ENCODE measurements at places on chromosomes 16 and 17.
A peak's percentile ranks its signal among the peaks of the same experiment; 100 is the strongest.

GRCh38 chr16:80002261-80002660 lies 401.7 kb upstream of the MAF start:
- H3K4me1 ChIP-seq = no peaks in the 10 kb centered on the region
- H3K4me3 ChIP-seq = no peak overlapping the region
- no peak overlapping the region for H3K27ac ChIP-seq

DNA sequence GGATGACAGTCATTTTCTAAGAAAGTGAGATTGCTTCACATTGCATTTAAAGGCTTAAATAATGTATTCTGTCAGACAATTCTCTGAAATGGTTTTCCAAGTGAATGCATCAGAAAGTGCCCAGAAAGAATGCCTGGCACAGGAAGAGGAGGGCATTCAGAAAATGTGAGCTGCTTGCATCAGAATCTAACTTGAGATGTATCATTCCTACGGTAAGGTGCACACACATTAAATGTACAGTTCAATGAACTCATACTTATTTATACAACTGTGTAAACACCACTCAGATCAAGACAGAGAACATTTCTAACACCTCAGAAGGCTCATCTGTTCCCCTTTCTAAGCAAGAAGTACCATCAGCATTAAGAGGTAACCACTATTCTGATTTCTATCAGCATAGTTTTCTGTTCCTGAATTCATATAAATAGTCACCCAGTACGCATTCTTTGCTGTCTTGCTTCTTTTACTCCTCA lies 638.0 kb downstream of the MAF start:
- H3K27me3 ChIP-seq = no peaks in the 10 kb centered on the region
- no peak overlapping the region for H3K4me3 ChIP-seq
- no peak overlapping the region for H3K27ac ChIP-seq
- DNase-seq = no peak

- H3K4me3 ChIP-seq = peak overlapping the region; percentile 80
- no peak for DNase-seq
- H3K36me3 ChIP-seq = no peaks in the 10 kb centered on the region
- H3K4me1 ChIP-seq = peaks cover 6% of the 10 kb centered on the region
- H3K27me3 ChIP-seq = peaks cover 12% of the 10 kb centered on the region
These were observed 1.5 kb upstream of the CLDN7 start for GRCh38 chr17:7263801-7264078.

GRCh38 chr16:57049678-57050077 lies 42.7 kb upstream of the CPNE2 start:
- no peak overlapping the region for H3K4me3 ChIP-seq
- H3K27ac ChIP-seq = no peak overlapping the region
- DNase-seq = no peak

GRCh38 chr17:14052886-14053615 lies 16.3 kb upstream of the COX10 start:
- no peaks in the 10 kb centered on the region for H3K4me1 ChIP-seq
- DNase-seq = no peak
- H3K36me3 ChIP-seq = no peaks in the 10 kb centered on the region
- no peaks in the 10 kb centered on the region for H3K27me3 ChIP-seq
- H3K4me3 ChIP-seq = no peak overlapping the region
- H3K27ac ChIP-seq = no peak overlapping the region

DNA sequence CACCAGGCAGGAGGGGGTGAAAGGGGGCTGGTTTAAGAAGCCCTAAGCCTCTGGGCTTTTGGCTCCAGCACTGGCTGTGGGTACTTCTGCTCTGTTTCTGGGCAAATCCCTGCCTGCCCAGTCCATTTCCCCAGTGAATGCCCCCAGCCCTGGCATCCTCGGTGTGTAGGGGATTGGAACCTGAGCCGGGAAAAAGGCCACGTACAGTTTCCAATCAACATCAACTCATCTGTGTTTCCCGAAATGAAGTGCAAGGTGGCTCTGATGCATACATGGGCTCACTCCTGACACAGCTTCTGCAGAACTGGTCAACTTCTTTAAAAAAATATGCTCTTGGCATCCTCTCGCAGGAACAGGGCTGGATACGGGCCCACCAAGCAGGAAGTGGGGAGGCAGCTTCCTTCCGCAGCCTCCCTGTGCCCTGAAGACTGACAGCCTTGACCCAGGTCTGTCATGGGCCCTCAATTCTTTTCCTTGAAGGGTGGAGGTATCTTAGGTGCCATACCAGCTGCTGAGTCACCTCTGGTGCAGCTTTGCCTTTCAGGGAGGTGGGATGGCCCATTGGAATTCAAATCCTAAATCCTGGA lies 73.3 kb downstream of the N4BP1 start:
- H3K27me3 ChIP-seq = no peaks in the 10 kb centered on the region
- DNase-seq = no peak
- no peak overlapping the region for H3K4me3 ChIP-seq
- no peaks in the 10 kb centered on the region for H3K36me3 ChIP-seq
- peaks cover 36% of the 10 kb centered on the region for H3K4me1 ChIP-seq
- peak overlapping the region; percentile 94 for H3K27ac ChIP-seq

GRCh38 chr17:69898601-69899000 lies 176.4 kb upstream of the KCNJ16 start:
- no peaks in the 10 kb centered on the region for H3K36me3 ChIP-seq
- no peaks in the 10 kb centered on the region for H3K4me1 ChIP-seq
- H3K27ac ChIP-seq = no peak overlapping the region
- H3K4me3 ChIP-seq = no peak overlapping the region

GRCh38 chr16:81237282-81237681 lies 1.2 kb upstream of the BCO1 start:
- H3K36me3 ChIP-seq = no peaks in the 10 kb centered on the region
- peak; percentile 66 for DNase-seq
- H3K4me1 ChIP-seq = no peaks in the 10 kb centered on the region
- H3K4me3 ChIP-seq = no peak overlapping the region
- no peaks in the 10 kb centered on the region for H3K27me3 ChIP-seq

- no peaks in the 10 kb centered on the region for H3K36me3 ChIP-seq
- no peaks in the 10 kb centered on the region for H3K27me3 ChIP-seq
- H3K4me3 ChIP-seq = no peak overlapping the region
- no peak for DNase-seq
- H3K27ac ChIP-seq = peak overlapping the region; percentile 83
- peaks cover 8% of the 10 kb centered on the region for H3K4me1 ChIP-seq
These were observed 4.6 kb downstream of the COL1A1 start for GRCh38 chr17:50196826-50197225.

- H3K27ac ChIP-seq = no peak overlapping the region
- no peak overlapping the region for H3K4me3 ChIP-seq
- H3K36me3 ChIP-seq = no peaks in the 10 kb centered on the region
- no peaks in the 10 kb centered on the region for H3K4me1 ChIP-seq
- DNase-seq = no peak
These were observed 659.9 kb upstream of the SOX9 start for GRCh38 chr17:71460943-71461342.

DNA sequence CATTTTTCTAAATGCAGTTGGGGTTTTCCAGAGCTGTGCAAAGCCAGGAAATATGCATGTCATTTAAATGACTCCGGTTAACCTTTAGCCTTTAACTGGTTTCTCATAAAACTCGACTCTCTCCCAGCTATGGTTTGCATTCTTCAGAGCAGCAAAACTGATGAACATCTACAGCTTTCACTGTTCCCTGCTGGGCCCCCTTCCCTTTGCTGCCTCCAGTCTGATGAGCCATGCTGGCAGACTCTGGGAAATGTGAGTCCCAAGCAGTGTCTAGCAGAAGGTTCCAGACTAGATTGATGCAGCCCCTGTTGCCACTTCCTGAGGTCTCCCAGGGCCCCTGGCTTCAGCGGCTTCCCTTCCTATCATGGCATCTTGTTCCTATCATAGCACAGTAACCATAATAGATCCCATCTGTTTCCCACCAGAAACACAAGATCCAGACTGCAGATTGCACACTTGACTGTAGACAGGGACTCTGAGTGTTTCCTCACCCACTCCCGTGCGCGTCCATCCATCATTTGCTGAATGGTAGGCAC lies 135.4 kb downstream of the CLEC16A start:
- DNase-seq = no peak
- H3K27me3 ChIP-seq = no peaks in the 10 kb centered on the region
- H3K36me3 ChIP-seq = no peaks in the 10 kb centered on the region
- no peaks in the 10 kb centered on the region for H3K4me1 ChIP-seq
- H3K27ac ChIP-seq = peak overlapping the region; percentile 46

GRCh38 chr17:3965118-3965800 lies 1.0 kb upstream of the ATP2A3 start:
- H3K4me1 ChIP-seq = no peaks in the 10 kb centered on the region
- no peaks in the 10 kb centered on the region for H3K36me3 ChIP-seq

GRCh38 chr16:49921791-49922456 lies 66.0 kb upstream of the ZNF423 start:
- no peak overlapping the region for H3K27ac ChIP-seq
- H3K4me3 ChIP-seq = no peak overlapping the region
- no peaks in the 10 kb centered on the region for H3K4me1 ChIP-seq
- no peaks in the 10 kb centered on the region for H3K36me3 ChIP-seq

- no peaks in the 10 kb centered on the region for H3K36me3 ChIP-seq
- H3K27me3 ChIP-seq = no peaks in the 10 kb centered on the region
- no peak for DNase-seq
These were observed 25.1 kb upstream of the ITGA2B start for GRCh38 chr17:44414394-44415155.

- H3K27me3 ChIP-seq = no peaks in the 10 kb centered on the region
- no peaks in the 10 kb centered on the region for H3K36me3 ChIP-seq
- no peak overlapping the region for H3K27ac ChIP-seq
- DNase-seq = no peak
- H3K4me1 ChIP-seq = no peaks in the 10 kb centered on the region
These were observed 149.7 kb downstream of the RPTOR start for GRCh38 chr17:80694085-80694991.

DNA sequence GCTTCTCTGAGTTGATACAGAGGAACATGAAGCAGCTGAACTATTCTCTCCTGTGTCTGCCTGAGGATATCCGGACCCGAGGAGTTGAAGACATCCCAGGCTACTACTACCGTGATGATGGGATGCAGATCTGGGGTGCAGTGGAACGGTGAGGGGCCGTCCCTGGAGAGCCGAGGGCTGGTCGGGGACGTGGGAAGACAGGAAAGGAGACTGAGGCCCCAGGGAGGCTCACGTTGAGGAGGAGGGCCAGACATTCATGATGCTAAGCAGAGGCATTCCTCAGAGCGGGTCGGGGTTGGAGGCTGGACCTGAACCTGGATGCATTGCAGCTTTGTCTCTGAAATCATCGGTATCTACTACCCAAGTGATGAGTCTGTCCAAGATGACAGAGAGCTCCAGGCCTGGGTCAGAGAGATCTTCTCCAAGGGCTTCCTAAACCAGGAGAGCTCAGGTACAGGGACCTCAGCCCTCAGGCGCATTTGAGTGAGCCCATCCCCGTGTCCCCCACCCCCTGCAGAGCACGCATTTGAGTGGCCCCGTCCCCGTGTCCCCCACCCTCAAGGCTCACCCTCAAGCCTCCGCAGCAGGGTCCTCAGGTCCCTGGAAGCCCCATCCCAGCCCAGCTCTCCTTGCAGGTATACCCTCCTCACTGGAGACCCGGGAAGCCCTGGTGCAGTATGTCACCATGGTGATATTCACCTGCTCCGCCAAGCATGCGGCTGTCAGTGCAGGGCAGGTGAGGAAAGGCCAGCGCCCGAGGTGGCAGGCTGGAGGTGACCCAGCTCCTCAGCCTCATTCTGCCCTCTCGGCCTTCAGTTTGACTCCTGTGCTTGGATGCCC lies 8.3 kb downstream of the ALOX15B start:
- no peaks in the 10 kb centered on the region for H3K27me3 ChIP-seq
- no peaks in the 10 kb centered on the region for H3K36me3 ChIP-seq
- H3K4me1 ChIP-seq = no peaks in the 10 kb centered on the region
- no peak overlapping the region for H3K4me3 ChIP-seq

DNA sequence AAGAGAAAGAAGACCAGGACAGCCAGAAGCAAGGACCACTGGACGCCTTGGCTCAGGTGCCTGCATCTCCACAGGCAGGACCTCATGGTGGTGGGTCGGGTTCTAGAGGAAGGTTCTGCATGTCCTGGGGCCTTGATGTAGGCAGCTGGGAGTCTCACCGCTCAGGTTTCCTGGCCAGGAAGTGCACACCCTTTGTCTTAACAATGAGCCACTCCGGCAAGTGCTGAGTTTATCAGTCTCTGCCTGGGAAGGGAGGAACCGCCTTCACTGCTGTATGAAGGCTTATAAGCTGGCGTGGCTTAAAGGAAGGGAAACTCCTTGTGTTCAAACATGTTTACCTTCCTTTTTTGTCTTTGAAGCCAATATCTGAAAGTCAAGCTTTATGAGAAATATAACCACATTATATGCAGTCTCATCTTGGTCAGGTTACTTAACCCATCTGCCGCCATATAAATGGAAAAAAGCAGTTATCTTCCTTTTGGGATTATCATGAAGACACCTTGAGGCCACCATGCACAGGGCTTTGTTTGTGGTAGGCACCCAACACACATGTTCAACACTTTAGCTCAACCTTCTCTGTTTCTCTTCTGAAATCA lies at the start of gene ST6GALNAC1:
TSS of gene ST6GALNAC1 (minus strand) at position 205 of the 596 bp plus-strand sequence. CDS start at position 86, 119 bp downstream.
- H3K36me3 ChIP-seq = no peaks in the 10 kb centered on the region
- H3K27ac ChIP-seq = no peak within 1 kb of the TSS
- no peaks in the 10 kb centered on the region for H3K4me1 ChIP-seq
- no peak for DNase-seq
- H3K27me3 ChIP-seq = no peaks in the 10 kb centered on the region
- no peak within 1 kb of the TSS for H3K4me3 ChIP-seq

DNA sequence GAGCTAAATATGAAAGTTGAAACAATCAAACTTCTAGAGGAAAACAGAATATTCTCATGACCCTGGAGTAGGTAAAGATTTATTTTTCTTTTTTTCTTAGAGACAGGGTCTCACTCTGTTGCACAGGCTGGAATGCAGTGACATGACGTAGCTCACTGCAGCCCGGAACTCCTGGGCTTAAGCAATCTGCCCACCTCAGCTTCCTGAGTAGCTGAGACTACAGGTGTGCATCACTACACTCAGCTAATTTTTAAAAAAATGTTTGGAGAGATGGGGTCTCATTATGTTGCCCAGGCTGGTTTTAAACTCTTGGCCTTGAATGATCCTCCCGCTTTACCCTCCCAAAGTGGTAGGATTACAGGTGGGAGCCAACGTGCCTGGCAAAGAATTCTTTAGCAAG lies 15.5 kb downstream of the IKZF3 start:
- H3K27me3 ChIP-seq = no peaks in the 10 kb centered on the region
- DNase-seq = no peak
- no peaks in the 10 kb centered on the region for H3K4me1 ChIP-seq
- H3K36me3 ChIP-seq = no peaks in the 10 kb centered on the region
- H3K4me3 ChIP-seq = no peak overlapping the region
- H3K27ac ChIP-seq = no peak overlapping the region

GRCh38 chr17:17924131-17924856 lies 47.9 kb downstream of the TOM1L2 start:
- DNase-seq = no peak
- no peaks in the 10 kb centered on the region for H3K27me3 ChIP-seq
- no peak overlapping the region for H3K4me3 ChIP-seq
- no peak overlapping the region for H3K27ac ChIP-seq

- no peaks in the 10 kb centered on the region for H3K36me3 ChIP-seq
- no peak overlapping the region for H3K27ac ChIP-seq
- no peaks in the 10 kb centered on the region for H3K27me3 ChIP-seq
- peaks cover 3% of the 10 kb centered on the region for H3K4me1 ChIP-seq
- no peak for DNase-seq
These were observed 5.0 kb upstream of the CYBA start for GRCh38 chr16:88655733-88656281.

DNA sequence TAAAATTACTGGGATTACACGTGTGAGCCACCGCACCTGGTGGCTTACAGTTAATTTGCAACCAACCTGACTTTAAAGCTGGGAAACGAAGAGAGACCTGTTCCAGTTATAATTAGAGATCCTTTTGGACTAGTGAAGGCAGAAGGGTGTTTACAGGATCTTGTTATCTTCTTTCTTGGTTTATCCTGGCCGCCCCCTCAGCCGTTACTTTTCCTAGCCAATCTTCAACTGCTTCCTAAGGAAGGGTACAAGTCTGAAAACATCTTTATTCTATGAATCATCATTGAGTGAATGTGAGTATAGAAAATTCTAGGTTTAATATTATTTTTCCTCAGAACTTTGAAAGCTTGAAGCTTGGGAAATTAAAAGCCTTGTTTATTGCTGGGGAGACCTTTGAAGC lies 286.5 kb downstream of the SLC39A11 start:
- no peaks in the 10 kb centered on the region for H3K27me3 ChIP-seq
- no peak overlapping the region for H3K4me3 ChIP-seq
- no peaks in the 10 kb centered on the region for H3K36me3 ChIP-seq
